ENCODE measurements at places on chromosomes 13 and 19. TPM values are rescaled to one million over a fixed set of nuclear protein-coding genes. Genes with fewer than 3 reads are reported as not detected.

Gene TNNI3
- 0.36 TPM for total RNA-seq

Gene PCDH20
- total RNA-seq: 2.4 TPM

Gene DMWD
- total RNA-seq: 42.3 TPM

Gene FOXO1
- total RNA-seq: 5.7 TPM

Gene IL4I1
- total RNA-seq: 0.64 TPM

Gene KLK2
- total RNA-seq: 0.09 TPM

Gene VSTM2B
- 2.6 TPM for total RNA-seq

Gene FFAR3
- not detected for total RNA-seq

DNA sequence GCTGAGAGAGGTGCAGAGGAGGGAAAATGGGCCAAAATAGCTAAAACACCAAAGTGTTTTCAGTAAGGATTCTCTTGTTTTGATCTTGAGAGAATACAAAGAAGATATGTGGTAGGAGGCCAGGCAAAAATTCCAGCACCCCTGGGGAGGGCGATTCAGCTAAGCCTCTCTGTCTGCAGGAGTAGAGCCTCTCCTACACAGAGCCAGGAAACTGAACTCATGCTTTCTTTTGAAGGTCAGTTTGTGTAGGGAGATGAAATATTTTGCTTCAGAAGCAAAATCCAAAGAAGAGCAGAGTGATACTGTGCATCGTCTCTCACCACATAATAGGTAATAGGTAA, 565.0 kb downstream of the FGF9 start:
- DNase-seq: no peak

DNA sequence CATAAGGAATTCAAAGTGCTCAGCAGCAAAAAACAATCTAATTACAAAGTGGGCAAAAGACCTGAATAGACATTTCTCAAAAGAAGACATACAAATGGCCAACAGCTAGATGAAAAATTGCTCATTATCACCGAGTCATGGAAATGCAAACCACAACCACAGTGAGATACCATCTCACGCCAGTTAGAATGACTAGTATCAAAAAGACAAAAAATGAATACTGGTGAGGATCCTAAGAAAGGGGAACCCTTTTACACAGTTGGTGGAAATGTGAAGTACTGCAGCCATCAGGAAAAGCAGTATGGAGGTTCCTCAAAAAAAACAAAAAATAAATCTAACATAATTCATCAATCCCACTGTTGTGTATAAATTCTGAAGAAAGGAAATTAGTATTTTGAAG, 1206.1 kb downstream of the EFNB2 start:
- no peak for DNase-seq

DNA sequence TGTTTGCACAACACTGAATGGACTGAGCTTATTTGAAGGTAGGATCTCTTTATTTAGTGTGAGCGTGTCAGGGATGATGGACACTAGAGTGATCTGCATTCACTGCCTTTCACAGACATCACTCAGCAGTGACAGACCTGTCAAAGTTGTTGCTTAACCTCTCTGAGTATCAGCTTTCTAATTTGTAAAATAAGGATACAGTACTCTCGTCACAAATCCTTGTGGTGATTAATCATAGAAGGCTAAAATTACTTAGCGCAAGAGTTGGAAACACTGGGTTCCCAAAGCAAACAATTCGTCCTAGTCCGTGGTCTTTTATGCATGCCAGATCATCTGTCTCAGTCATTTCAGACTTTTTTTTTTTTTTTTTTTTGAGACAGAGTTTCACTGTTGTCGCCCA, 16.6 kb downstream of the CARD8 start:
- DNase-seq: no peak

DNA sequence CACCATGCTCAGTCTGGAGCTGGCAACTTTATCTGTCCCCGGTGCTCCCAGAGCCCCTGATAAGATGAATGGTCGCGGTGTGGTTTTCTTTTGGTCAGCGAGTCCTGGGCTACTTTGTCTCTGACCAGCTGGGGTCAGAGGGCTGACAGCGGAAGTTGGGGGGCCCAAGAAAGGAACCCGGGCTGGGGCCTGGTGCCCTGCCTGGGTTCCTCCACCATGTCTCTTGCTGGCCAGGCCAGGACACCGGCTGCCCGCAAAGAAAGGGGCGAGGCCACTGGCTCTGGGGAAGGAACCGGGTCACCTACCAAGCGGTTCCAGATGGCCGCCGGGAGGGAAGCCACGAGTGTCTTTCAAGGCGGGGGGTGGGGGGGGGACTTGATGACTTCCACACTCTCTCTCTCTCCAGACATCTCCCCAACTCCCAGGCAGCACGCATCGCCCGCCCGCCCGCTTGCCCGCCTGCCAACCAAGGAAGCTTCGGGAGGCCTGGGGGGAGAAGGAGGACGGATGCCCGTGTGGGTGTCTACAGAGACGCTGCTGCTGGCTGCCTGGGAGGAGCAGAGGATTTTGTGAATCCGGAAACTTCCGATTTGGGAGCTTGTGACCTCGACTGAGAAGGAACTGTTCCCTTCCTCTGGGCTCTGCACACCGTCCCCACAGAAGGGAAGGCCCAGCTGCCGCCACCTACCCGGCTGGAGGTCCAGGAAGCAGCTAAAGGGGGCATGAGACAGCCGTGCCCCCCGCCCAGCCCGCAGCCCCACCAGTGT, 1.1 kb downstream of the PIP5K1C start:
- DNase-seq: peak; percentile 80

DNA sequence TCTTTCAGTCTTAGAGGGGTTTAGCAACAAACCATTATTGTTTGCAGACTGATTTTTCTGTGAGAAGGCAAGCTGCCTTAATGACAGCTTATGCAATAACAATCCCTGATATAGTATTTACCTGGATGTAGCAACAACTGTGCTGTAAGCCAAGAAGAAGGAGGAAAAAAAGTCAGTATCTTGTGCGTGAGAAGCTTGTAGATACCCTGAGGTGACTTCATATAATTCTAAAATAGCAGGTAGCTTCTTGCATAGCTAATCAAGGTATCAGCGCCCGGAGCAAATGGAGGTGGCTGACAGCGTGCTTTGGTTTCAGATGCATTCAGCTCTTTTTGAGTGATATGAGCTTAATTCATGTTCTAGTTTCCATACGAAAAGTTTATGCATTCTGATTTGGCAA, 309.8 kb downstream of the KLF5 start:
- DNase-seq: no peak

- DNase-seq: no peak
These were observed 841 bp upstream of the ZC3H13 start for GRCh38 chr13:46053162-46054012.

DNA sequence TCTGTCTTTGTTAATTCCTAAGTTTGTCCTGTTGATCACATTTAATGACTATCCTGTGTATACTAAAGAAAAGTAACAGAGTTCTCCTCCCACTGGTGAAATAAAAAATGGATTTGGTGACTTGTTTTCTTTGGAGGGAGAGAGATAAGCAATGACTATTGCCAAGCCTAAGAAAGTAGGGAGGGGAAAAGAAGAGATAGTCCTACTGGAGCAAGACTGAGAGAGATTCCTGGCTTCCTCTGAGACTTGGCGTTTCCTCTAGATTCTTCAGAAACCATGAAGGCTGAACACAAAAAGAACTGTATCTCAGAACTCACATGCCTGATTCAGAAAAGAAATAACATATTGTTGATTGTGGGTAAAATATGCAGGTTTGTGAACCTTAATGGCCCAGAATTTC, 406.5 kb downstream of the FOXO1 start:
- no peak for DNase-seq

GRCh38 chr13:32031025-32031814, at the start of gene FRY:
Gene FRY (plus strand): TSS chr13:32031774. CDS start chr13:32031796, 22 bp downstream.
- DNase-seq: peak; percentile 85

GRCh38 chr19:42052241-42052863, 17.7 kb downstream of the GRIK5 start:
- DNase-seq: peak; percentile 46

DNA sequence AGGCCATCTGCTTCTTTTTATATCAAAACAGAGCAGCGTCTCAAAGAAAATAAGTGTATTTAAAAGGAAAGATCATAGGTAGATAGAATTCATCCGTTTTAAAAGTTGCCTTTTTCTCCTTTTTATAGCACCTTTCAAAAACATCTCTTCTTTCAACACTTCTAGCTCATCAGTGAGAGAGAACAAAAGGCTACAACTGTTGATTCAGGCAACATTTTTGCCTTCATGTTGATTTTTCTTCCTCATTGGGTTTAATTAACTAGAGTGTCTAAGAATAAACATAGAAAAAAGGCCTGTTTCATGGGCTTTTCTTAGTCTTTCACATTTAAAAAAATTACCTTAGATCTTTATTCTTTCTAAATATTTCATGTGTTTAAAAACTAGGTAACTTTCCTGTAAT, 13.6 kb downstream of the COL4A2 start:
- no peak for DNase-seq

DNA sequence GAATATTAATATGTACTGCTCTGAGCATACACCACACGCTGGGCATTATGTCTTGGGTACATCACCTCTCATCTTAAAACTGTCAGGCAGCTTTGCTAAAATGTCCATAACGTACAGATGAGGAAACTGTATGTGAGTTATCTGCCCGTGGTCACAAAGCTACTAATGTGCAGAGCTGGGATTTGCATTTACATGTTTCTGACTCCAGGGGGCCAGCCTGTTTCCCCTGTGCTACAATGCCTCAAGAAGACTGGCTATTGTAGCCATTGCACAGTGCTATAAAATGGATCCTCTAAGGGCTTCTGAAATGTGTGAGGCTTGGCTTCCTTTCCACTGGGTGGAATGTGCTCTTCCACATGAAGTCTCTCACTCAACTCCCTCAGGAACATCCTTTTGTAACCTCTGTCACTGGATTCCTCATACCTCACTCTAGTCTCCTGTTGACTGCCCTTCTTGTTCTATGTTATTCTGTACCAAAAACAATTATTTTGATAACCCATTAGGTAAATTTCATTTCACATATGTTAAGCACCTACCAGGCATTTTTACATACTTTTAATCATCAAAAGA, 95.6 kb upstream of the HTR2A start:
- DNase-seq: no peak

- DNase-seq: no peak
These were observed 59.5 kb downstream of the ZIC5 start for GRCh38 chr13:99911965-99912566.

DNA sequence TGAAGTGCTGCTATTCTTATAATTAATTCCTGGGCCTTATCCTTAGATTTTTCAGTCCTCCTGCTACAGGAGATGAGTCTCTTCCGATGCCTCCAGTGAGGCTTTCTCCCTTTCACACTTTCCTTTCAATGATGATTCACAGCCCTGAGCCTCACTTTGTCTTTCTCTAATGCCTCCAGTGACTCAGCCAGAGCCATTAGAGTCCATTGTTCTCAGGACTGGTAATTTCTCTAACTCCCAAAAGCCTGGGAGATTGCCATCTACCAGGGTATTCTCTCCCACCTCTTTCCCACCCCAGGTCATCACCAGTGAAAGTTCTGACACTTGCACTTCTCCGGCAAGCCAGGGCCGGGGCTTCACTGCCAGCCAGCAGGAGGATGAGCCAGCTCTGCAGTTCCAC, 49.6 kb upstream of the ARGLU1 start:
- DNase-seq: no peak

DNA sequence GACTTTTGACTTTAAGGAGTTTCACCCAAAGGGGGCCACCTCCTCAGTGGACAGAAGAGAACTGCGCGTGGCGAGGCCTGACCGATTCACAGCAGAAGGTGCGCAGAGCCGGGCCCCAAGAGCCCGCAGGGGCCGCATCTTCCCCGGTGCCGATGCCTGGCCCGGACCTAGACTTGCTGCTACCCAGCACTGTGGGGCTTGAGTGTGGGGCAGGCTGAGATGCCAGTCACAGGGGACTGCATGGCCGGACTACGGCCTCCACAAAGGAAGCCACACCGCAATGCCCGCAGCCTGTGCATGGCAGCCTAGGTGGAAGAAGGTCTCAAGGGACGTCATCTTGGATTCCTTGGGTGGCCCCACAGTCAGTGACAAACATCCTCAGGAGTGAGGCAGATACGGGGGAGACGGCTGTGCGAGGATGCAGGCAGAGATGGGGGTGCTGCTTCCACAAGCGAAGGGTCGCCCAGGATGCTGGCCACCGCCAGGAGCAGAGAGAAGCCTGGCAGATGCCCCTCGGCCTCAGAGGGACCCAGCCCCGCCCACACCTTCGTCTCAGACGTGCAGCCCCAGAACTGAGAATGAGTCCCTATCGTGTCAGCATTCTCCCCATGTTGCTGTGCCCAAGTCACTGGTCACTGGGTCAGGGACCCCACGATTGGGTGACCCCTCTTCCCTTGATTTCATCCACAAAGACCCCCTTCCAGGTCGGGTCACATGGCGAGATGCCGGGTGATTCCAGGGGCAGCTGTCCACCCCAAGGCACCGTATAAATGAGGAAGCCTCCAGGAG, 16.9 kb downstream of the MOB3A start:
- DNase-seq: no peak

DNA sequence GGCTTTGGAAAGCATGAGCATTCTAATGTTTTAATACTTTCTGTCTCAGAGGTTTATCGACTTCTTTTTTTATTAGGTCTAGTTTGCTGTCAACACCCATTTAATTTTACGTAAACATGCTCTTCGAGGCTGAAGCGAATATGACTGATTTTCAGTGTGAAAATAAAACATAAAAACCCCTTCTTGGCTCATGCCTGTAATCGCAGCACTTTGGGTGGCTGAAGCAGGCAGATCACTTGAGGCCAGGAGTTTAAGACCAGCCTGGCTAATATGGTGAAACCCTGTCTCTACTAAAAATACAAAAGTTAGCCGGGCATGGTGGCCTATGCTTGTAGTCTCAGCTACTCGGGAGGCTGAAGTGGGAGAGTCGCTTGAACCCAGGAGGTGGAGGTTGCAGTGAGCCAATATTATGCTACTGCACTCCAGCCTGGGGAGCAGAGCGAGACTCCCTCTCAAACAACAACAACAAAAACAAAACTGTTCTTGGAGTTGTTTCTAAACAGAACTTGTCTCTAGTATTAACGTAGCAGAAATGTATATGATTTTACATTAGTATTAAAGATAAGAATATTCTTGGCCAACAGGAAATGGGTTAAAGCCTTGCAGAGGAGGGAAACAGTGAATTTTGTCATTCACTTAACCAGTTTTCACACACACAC, 7.1 kb upstream of the IGFL3 start:
- no peak for DNase-seq

DNA sequence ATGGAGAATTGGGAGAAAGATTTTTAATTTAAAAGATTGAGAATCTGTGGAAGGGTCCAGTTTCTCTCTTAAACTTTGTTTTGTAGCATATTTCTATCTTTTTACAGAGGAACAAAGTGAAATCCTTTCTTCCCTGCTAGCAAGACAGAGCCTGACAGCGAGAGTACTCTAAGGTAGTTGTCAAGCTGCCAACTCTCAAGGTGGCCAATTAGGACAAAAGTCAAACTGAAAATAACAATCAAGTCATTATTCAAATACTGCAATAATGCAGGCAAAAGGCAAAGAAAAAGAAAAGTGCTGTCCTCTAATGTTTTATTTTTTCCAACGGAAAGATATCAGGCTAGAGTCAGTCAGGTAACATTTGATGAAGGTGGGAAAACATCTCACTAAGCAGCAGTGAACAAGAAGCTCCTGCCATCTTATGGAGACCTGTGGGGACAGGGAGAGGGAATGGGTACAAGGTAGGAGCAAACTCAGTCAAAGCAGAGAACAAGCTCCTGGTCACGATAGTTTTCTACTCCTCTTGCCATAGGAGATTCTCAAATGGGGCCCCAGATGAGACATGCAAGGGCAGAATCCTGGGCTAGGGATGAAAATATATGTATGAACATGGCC, 801.9 kb upstream of the SLITRK1 start:
- no peak for DNase-seq

- DNase-seq: no peak
These were observed 9.7 kb downstream of the BBC3 start for GRCh38 chr19:47221080-47221841.

GRCh38 chr19:39372941-39373340, 18.0 kb downstream of the PAF1 start:
- no peak for DNase-seq

All from cerebellum (tissue), 4 donors.